ENCODE measurements at places on chromosomes 3 and 15.

GRCh38 chr3:136938334-136938733 lies 19.4 kb upstream of the IL20RB start:
- peak; percentile 30 for DNase-seq

GRCh38 chr3:71419369-71419768 lies 164.2 kb downstream of the FOXP1 start:
- DNase-seq, result no peak

GRCh38 chr3:196073255-196073753 lies 8.6 kb downstream of the TFRC start:
- peak; percentile 58 for DNase-seq

GRCh38 chr15:69663982-69664381 lies 211.4 kb downstream of the RPLP1 start:
- no peak for DNase-seq

DNA sequence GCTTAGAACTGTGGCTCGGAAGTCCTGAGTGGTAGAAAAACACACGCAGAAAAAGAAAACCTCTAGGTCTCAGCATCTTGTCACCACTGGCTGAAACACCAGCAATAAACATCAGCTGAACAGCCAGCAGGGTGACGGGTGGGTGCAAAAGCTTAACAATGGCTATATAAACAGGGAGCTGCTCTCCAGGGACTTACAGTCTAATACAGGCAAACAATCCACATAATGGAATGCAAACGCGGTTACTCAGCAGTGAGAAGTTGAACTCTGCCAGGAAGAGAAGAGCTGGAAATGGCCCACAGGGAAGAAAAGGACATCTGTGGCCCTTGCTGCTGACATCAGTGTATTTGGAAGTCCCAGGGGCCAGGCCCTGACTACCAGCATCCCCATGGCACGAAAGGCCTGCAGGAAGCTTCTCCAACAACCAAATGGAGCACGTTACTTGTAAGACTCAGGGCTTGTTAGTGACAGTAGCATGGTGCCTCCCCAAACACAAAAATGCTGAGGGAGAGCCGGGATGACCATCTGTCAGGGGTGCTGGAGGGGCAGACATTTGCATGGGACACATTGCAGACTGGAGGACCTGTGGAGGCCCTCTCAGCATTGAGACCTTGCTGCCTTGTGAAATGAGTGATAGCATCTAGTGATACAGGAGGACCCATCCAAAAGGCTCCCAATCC lies 3.0 kb downstream of the HEG1 start:
- peak; percentile 66 for DNase-seq

- no peak for DNase-seq
These were observed 43.2 kb upstream of the PIK3R4 start for GRCh38 chr3:130789782-130790322.

- DNase-seq, result no peak
These were observed 26.8 kb downstream of the LRRC31 start for GRCh38 chr3:169842960-169843359.

GRCh38 chr3:72319194-72320094 lies 528.8 kb downstream of the SHQ1 start:
- peak; percentile 34 for DNase-seq
